ENCODE measurements at places on chromosomes 4 and X.

GRCh38 chr4:98861100-98861884, 67.6 kb downstream of the EIF4E start:
- no peak for DNase-seq

DNA sequence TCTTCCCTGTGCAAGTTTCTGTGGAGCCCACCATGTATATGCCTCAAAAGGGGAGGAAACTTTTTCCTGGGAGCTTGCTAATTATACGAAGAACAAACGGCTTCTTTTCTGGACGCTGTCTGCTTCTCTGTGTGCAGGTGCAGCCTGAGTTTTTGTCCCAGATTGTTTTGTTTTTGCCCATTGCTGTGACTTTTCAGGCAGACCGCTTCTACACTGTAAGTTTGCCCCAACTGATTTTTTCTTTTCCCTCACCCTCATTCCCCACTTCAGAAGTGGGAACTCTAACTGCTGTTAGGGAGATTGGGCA, 51.9 kb downstream of the HMGB2 start:
- no peak for DNase-seq

- no peak for DNase-seq
Measured at GRCh38 chr4:150436598-150437370, 145.2 kb upstream of the MAB21L2 start.

DNA sequence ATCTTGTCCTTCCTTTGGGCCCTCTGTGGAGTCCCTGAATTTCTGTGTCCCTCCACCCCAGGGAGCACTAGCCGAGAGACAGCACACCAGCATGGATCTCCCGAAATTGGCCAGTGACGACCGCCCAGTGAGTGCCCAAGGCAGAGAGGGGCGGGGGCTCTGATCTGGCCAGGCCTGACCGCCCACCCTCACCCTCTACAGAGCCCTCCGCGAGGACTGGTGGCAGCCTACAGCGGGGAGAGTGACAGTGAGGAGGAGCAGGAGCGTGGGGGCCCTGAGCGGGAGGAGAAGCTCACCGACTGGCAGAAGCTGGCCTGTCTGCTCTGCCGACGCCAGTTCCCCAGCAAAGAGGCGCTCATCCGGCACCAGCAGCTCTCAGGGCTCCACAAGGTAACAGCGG, 8.4 kb upstream of the UBA1 start:
- no peak for DNase-seq

DNA sequence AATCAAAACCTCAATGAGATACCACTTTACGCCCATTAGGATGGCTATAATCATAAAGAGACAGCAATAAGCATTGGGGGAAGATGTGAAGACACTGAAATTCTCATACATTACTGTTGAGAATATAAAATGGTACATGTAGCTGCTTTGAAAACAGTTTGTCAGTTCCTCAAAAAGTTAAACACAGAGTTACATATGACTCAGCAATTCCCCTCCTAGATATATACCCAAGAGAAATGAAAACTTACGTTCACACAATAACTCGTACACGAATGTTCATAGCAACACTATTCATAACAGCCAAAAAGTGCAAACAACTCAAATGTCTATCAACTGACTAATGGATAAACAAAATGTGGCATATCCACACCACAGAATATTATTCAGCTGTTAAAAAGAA, 36.6 kb downstream of the PHF8 start:
- DNase-seq = no peak

GRCh38 chr4:7341491-7342222, 93.1 kb downstream of the PSAPL1 start:
- no peak for DNase-seq

DNA sequence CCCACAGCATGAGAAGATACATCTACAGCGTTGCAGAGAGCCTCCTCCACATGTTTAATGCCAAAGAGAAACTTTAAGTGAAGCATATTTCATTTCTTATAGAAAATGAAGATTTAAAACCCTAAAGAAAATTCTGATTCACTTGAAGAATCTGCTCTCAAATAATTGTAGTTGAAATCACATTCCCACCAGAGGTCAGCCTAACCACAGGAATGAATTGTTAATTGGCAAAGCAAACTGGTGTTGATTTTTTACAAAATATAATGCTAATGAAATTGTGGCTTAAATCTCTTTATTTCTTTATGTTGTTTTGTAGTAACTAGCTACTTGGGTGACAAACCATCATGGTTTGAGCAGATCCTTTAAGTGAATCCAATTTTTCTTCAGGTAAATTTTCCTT, 31.1 kb upstream of the WDR17 start:
- peak; percentile 73 for DNase-seq

DNA sequence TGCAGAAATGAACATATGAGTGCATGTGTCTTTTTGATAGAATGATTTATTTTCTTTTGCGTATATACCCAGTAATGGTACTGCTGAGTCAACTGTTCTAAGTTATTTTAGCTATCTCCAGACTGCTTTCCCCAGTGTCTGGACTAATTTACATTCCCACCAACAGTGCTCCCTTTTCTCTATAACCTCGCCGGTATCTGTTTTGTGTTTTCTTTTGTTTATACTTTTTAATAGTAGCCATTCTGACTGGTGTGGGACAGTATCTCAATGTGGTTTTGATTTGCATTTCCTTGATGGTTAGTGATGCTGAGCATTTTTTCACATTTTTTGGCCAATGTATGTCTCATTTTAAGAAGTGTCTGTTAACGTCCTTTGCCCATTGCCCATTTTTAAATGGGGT, 218.6 kb upstream of the KCNIP4 start:
- DNase-seq = no peak

GRCh38 chrX:54695816-54696487, 102.1 kb downstream of the ITIH6 start:
- peak; percentile 13 for DNase-seq

GRCh38 chr4:100108869-100109268, 81.4 kb downstream of the DDIT4L start:
- no peak for DNase-seq

DNA sequence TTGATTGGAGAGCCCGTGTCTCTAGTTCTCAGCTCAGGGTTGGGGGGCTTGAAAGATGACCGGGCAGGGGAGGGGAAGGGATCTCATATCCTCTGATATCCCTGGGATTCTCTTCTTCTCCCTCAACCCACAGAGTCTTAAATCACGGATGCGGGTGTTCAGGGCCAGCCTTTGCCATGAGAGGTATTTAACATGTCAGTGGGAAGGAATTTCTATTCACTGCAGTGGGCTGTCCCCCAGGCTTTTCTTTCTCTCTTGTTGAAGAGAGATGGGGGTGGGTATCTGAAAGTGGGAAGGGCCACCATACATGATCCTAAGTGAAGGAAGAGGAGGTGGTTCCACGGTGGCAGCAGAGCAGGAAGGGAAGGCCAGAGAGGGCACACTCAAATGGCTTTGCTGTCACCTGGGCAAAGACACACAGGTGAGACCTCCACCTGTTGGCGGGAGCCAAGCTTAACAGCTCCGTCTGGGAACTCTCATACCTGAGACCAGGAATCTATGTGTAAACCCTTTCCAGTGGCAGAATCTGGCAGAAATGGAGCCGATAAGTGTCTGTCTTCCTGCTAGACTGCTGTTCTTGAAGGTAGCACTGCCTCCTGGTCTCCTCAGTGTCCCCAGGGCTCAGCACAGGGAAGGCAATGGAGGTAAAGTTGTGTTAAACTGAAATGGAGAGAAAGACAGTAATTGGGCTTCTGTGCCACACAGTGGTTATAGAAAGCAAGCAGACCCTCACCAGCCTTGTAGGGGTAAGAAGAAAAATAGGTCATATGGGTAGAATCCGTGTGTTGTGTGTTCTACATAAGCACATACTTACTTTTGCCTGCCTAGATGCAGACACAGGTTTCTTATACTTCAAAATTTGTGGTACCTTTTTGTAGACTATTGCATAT, 49.4 kb downstream of the RHOH start:
- DNase-seq = no peak

DNA sequence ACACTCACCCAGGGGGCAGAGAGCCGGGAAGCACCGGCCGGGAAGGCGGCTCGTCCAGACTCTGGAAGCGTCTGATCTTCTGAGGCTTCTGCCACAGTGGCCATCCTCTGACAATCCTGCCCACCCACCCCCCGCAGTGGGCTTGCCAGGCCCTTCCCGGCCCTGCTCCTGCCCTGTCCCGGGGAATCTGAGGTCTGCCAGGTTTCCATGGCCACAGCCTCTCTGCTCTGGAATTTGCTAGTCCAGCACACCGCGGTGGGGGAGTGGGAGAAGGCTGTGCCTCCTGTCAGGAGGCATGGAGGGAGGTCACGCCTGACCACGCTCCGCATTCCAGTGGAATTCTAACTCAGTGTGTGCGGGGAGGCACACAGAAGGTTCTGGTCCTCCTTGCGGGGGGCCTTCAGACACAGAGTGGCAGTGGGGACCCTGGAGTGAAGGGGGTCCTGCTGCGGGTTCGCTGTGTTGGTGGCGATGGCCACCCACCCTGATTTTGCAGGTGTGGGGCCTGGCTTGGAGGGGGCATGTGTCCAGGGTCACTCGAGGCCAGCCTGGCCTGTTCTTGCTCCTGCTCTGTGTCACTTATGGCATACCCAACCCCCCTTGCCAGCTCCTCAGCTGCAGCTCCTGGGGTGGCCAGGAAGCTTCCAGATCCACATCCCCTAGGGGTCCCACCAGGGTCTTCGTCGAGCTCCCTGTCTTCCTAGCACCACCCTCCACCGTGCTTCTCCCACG, 55.6 kb upstream of the ADRA2C start:
- no peak for DNase-seq

DNA sequence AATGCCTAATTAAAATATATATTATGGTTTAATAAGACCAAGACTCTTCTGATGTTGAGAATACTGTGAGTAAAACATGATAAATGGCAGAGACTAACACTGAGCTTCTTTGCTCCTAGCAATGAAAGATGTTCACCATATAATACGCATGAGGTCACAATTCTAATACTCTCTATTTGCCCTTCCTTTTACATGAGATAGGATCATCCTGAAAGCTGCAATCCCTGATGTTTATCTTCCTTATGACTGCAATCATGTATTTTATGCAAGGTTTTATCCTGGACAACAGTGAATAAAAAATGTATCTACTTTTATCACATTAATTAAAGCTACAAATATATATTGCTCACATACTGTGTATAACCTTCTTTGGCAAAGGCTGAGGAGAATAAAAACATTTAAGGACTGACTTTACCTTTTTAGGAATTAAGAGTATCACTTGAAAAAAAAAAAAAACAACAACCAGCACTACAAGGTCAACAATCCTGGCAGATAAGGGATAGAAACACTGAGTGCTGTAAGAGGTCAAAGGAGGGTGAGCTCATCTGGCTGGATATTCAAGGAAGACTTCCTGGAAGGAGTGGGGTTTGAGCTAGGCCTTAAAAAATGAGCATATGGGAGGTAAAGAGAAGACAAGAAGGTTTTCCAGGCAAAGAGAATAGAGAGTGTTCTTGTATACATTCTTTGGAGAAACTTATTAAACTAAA, 99.9 kb downstream of the AREG start:
- DNase-seq = no peak

DNA sequence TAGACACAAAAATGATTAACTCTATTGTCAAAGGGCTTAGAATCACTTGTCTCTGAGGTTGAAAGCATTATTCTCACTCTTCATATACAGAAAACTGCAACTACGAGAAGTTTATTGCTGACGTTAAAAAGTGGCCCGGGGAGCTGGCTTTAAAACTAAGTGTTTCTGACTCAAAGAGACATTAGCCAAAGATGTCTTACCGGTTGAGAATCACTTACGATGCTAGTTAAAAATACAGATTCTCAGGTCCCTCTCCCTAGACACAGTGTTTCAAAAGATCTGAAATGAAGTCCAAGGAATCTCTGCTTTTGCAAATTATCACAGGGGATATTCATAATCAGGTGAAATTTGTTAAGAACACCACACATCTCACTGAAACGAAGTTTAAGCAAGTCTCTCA, 1.2 kb downstream of the GNPDA2 start:
- peak; percentile 39 for DNase-seq

- DNase-seq = no peak
Measured at GRCh38 chrX:132999209-132999608, 40.8 kb upstream of the HS6ST2 start.

DNA sequence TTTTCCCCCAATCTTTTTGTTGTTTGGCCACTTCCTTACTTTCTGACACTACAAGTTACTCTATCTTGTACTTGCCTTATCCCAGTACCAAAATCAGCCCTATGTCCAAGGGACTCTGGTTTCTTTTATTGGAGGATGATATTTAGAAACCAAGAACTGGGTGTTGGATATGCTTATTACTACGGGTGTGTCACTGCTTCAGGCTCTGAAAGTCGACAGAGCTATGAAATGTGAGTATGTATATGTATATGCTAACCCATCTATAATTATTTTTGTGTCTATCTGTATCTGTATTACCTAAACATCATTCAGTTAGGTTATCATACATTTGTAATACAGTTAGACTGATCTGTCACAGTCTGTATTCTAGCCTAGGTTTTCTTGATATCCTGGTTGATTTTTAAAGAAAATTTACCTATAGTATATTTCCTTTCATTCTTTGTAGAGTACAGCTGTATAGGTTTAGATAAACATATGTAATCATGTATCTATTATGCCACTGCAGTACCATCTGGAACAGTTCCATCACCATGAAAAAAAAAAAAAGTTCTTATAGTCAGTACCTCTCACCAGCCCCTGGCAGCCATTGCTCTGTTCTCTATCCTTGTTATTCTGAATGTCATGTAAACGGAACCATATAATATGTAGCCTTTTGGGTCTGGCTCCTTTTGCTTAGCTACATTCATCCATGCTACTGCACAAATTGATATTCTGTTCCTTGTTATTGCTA, 18.1 kb downstream of the SEC24B start:
- no peak for DNase-seq

GRCh38 chr4:42594888-42595287, 62.0 kb downstream of the ATP8A1 start:
- no peak for DNase-seq

GRCh38 chrX:71056867-71057266, 11.3 kb downstream of the SNX12 start:
- DNase-seq = no peak

DNA sequence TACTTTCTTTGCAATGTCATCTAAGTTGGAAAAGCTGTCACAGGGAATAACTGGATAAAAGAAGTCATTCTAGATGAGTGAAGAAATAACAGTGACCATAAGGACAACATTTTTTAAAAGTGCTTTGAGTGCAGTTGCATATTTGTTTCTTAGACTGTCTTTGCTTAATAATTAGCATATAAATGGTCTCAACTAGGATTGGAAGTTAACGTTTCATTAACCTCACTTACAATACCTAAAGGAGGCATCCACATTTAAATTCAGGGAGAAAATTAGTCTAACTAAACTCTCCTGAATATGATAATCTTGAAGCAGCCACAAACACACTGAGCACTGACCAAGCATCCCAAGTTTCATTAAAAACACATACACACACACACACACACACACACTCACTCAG, 780.7 kb downstream of the PCDH18 start:
- no peak for DNase-seq

DNA sequence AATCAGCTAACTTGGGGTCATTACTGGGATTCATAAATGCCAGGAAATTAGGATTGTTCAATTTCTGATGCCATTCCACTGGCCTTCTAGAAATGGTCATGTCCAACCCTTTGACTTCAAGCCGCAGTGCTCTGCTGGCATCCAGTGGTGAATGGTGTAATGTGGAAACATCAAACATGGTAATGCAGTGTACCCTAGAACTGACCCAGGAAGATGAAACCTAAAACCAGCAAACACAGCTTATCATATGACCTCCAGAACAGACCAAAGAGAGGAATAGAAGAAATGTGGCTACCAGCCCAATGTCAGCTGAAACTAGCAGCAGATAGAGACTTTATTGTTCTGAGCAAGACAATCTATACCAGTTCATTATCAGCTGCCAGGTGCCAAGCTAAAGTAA, 13.8 kb downstream of the CXCL13 start:
- peak; percentile 73 for DNase-seq

All from NCI-H1417 (cell line).